ENCODE measurements at places on chromosomes 1 and 21. TPM values are rescaled to one million over a fixed set of nuclear protein-coding genes. Genes with fewer than 3 reads are reported as not detected.

The CLEC20A gene
- total RNA-seq, result not detected

GRCh38 chr1:230867101-230867902, 1.0 kb downstream of the C1orf198 start:
- peak overlapping the region; percentile 64 for H3K4me3 ChIP-seq
- H3K4me1 ChIP-seq, result peaks cover 20% of the 10 kb centered on the region
- H3K27ac ChIP-seq, result no peak overlapping the region
- H3K27me3 ChIP-seq, result peaks cover 17% of the 10 kb centered on the region
- no peaks in the 10 kb centered on the region for H3K36me3 ChIP-seq

DNA sequence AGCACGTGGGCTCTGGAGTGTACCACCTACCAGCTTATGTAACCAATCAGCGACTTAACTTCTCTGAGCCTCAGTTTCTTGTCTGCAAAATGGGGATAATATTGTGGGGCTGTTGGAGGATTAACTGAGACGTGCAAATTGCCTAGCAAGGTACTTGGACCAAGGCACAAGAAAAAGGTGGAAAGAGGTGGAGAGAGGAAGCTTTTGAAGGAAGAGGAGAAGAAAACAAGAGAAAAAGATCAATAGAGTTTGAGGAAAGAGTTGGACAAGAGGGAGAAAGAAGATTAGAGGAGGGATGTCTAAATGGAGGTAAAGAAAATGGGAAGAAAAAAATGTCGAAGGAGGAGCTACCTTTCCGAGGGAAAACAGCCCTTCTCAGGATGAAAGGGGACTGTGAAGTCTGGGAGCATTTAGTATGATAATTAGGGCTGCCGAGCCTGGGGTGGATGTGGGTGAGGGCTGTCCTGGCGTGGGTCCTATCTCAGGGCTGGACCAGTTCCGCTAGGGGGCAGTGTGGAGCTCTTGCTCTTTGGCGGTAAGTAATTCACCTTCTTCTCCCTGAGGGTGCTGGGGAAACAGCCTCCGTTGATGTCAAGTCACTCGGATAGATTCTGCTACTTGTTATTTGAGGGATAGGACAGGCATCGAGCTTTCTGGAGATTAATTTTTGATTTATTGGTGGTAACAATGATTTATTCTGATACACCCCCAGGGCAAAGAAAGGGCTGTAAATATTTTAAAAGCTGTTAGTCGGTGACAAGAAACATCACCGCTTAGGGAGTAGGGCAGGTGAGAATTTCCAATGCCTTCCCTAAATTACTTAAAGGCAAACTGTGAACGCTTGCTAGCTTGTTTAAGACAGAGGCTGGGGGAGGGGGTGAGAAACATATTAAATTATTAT, 79.0 kb upstream of the NFASC start:
- H3K27me3 ChIP-seq, result no peaks in the 10 kb centered on the region
- H3K4me1 ChIP-seq, result no peaks in the 10 kb centered on the region
- H3K27ac ChIP-seq, result no peak overlapping the region
- H3K4me3 ChIP-seq, result no peak overlapping the region

DNA sequence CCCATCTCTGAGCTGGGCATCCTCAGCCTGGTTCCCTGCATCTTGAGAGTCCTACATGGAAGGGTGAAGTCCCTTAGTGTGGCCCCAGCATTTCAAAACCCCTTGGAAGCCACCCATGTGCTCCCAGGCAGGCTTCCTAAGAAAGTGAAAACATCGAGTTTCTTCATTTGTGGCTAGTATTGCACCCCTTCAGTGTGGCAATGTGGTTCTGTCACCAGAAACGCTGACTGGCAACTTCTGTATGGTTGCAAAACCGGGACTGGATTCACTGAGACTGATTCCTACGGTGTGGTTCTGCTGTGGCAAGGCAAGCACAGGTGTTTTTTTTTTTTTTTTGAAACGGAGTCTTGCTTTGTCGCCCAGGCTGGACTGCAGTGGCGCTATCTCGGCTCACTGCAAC, 9.0 kb upstream of the IFNGR2 start:
- no peak for DNase-seq
- H3K27me3 ChIP-seq, result no peaks in the 10 kb centered on the region
- no peak overlapping the region for H3K27ac ChIP-seq

The CSF3R gene
- 4.1 TPM for total RNA-seq

GRCh38 chr1:87176087-87176486, 152.6 kb upstream of the LMO4 start:
- no peaks in the 10 kb centered on the region for H3K4me1 ChIP-seq
- no peak for DNase-seq
- no peak overlapping the region for H3K27ac ChIP-seq
- peaks cover 3% of the 10 kb centered on the region for H3K27me3 ChIP-seq
- no peak overlapping the region for H3K4me3 ChIP-seq

DNA sequence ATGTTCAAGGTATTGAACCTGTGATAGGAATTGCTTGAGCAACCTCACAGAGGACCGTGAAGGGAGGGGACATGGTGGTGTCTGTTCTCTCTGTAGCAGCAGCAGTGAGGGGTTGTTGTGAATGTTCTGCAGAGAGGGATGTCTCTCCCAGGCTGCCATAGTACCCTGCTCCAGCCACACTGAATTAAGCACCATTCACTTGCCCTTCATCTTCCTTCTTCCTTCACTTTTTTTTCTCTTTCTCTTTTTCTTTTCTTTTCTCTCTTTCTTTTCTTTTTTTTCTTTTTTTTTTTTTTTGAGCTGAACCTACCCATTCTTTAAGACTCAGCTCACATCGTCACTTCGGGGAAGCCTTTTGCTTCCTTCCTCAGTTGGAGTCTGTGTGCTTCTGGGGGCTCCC, 89.5 kb downstream of the CNIH3 start:
- no peak overlapping the region for H3K4me3 ChIP-seq
- no peak for DNase-seq
- no peaks in the 10 kb centered on the region for H3K36me3 ChIP-seq
- H3K4me1 ChIP-seq, result no peaks in the 10 kb centered on the region

GRCh38 chr1:201147396-201148015, 6.8 kb downstream of the TMEM9 start:
- H3K4me1 ChIP-seq, result peaks cover 3% of the 10 kb centered on the region
- H3K4me3 ChIP-seq, result no peak overlapping the region
- DNase-seq, result no peak
- H3K27me3 ChIP-seq, result no peaks in the 10 kb centered on the region
- H3K27ac ChIP-seq, result no peak overlapping the region
- peaks cover 49% of the 10 kb centered on the region for H3K36me3 ChIP-seq

DNA sequence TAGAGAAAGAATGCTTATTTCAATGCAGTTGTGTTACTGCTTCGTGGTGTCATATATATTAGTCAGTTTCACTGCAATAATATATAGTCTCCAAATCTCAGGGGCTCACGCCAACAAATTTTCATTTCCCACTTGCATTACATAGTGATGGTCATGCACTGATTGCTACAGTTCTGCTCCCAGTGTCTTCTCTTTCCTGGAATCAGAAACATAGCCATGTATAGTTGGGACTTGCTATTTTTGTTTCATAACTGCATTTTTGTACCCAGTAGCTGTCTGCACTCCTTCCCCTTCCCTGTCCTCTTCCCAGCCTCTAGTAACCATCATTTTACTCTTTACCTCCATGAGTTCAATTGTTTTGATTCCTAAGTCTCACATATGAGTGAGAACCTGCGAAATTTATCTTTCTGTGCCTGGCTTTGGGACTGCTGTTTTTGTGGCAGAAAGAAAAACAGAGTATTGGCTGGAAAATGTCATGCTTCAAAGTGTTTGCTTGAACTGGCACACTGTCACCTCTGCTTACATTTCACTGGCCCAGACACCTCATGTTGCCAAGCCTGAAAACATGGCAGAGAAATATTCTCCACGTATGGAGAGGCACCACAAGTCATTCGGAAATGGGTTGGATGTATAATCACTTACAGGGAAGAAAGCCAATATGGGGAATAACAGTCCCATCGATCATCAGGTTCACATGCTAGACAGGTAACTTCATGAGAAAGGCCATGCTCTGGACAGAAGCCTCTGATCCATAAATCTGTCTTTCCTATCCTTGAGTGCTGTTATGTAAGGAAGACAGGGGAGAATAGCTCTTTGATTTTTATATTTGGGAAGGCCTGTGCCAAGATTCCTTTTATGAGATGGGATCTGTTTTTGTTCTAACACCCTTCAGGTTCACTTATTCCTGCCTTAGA, 60.4 kb upstream of the BACH1 start:
- H3K27me3 ChIP-seq, result no peaks in the 10 kb centered on the region
- no peak overlapping the region for H3K4me3 ChIP-seq
- no peak overlapping the region for H3K27ac ChIP-seq
- H3K36me3 ChIP-seq, result no peaks in the 10 kb centered on the region
- no peak for DNase-seq
- H3K4me1 ChIP-seq, result no peaks in the 10 kb centered on the region

GRCh38 chr1:65055747-65056146, 89.4 kb upstream of the JAK1 start:
- H3K4me3 ChIP-seq, result no peak overlapping the region
- peaks cover 9% of the 10 kb centered on the region for H3K4me1 ChIP-seq
- no peak overlapping the region for H3K27ac ChIP-seq
- no peak for DNase-seq
- H3K36me3 ChIP-seq, result peaks cover 48% of the 10 kb centered on the region

DNA sequence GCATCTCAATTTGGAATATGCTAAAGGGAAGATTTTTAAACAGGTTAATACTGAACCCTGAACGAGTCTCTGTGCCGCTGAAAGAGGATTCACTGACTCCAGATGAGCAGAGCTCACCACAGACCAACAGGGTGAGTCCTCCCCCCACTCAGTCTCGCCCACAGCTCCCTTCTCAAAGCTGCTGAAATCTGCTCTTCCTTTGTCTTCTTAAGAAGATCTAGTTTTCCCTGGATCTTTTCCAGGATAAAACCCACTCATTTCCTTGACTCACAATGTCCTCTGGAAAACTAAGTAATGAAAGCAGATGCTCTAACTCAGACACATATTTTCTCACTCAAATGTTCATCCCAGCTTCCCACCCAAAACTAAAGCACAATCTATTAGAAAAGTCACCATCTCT, 447.0 kb upstream of the PKN2 start:
- no peaks in the 10 kb centered on the region for H3K4me1 ChIP-seq
- no peak overlapping the region for H3K4me3 ChIP-seq
- DNase-seq, result no peak

The FAM72B gene
- total RNA-seq, result 1.1 TPM

DNA sequence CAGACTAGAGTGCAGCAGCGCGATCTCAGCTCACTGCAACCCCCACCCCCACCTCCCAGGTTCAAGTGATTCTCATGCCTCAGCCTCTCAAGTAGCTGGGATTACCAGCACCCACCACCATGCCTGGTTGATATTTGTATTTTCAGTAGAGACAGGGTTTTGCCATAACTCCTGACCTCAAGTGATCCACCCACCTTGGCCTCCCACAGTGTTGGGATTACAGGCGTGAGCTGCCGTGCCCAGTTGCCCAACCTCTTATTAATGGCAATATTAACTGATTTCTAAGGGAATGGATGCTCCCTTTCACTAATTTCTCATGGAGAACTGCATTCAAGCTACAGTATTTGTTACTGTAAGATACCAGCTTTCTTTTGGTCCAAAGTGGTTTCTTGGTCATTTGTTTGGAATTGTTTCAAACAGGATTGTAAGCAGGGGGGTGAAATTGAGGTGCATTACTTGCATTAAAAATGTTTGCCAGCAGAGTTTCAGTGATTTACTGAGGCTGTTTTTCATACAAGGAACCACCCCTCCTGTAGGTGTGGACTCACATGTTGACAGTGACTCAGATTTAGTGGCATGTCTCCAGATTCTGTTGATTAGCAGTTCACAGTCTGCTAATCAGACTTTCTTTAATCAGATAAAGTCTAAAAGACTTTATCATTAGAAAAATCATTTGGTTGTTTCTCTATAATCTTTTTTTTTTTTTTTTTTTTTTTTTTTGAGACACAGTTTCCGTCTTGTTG, 3.9 kb upstream of the TGFBR3 start:
- DNase-seq, result peak; percentile 41
- no peaks in the 10 kb centered on the region for H3K27me3 ChIP-seq
- H3K27ac ChIP-seq, result no peak overlapping the region
- H3K36me3 ChIP-seq, result no peaks in the 10 kb centered on the region
- H3K4me3 ChIP-seq, result no peak overlapping the region
- peaks cover 21% of the 10 kb centered on the region for H3K4me1 ChIP-seq

The CHD5 gene
- 0.25 TPM for total RNA-seq

Data from CD4-positive, alpha-beta T cell (primary cell).